ENCODE measurements at places on chromosomes 3 and 15.

DNA sequence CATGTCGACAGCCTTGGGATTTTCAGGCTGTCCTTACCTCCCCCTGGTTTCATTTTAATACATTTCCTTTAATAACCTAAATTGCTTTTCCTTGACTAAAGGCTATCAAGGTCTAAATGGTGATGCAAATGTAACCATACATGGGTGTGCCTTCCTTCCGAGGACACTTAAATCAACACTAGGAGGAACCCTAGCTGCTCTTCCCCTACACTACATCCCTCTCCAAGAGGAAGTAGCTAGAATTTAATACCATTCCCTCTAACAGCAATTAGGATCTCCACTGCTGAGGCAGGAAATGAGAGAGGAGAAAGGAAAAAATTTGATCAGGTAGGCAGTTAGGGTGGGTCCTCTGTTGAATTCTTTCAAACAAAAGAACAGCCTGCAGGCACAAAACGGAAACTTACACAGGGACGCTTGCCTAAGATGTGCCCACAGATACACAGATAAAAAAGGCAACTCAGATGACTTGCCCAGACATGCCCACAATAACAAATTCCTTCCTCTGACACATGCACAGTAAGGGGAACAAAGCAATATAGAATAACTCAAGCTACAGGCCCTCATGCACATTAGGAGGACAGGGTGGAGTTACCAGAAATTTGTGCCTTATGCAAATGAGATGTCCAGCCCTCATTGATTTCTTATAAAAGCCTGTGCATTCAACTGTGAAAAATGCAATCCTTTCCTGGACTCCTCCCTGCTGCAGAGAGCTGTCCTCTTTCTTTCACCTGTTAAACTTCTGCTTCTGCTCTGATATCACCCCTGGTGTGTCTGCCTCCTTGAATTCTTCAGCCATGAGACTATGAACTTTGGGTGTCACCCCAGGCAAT is 1024.4 kb upstream of the CADM2 start:
- no peak for DNase-seq

GRCh38 chr3:54538346-54538745 is 389.5 kb downstream of the LRTM1 start:
- no peak for DNase-seq

DNA sequence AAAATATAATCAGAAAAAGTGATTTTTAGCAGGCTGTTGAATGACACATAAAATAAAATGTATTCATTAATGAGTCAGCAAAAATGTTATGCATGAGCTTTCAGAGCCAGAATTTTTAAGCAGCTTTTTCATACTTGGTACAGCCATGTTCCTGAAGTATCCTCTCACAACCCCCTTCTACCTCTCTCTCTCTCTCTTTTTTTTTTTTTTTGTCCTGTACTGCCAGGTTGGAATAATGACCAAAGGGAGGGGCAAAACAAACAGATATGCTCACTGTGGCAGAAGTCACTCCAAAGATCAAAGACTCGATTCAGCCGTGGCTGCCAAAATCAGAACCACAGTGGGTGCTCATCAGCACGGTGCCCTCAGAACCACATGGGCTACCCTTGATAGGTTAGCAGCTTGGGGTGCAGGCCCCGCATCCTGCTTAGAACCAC is 383.0 kb downstream of the ZBTB20 start:
- DNase-seq = no peak

- peak; percentile 68 for DNase-seq
Measured at GRCh38 chr15:82849556-82850512, 40.4 kb downstream of the WHAMM start.

DNA sequence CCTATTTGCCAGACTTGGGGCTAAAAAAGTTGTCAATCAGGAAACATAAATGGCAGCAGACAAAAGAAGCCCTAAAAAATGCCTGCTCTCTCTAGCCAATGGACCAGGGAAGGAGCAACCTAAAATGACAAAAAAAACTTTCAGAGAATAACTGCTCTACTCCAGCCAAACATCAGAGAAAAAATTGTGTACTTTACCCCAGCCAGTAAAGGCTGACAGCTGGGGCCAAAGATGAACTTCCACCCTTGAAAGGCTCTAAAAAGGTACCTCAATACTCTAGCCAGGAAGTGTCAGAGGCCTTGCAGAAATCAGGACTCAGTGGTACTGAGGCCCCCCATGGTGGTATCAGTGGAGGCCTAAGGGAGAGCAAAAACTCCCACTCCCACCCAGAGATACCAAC is 18.4 kb downstream of the C3orf70 start:
- no peak for DNase-seq

DNA sequence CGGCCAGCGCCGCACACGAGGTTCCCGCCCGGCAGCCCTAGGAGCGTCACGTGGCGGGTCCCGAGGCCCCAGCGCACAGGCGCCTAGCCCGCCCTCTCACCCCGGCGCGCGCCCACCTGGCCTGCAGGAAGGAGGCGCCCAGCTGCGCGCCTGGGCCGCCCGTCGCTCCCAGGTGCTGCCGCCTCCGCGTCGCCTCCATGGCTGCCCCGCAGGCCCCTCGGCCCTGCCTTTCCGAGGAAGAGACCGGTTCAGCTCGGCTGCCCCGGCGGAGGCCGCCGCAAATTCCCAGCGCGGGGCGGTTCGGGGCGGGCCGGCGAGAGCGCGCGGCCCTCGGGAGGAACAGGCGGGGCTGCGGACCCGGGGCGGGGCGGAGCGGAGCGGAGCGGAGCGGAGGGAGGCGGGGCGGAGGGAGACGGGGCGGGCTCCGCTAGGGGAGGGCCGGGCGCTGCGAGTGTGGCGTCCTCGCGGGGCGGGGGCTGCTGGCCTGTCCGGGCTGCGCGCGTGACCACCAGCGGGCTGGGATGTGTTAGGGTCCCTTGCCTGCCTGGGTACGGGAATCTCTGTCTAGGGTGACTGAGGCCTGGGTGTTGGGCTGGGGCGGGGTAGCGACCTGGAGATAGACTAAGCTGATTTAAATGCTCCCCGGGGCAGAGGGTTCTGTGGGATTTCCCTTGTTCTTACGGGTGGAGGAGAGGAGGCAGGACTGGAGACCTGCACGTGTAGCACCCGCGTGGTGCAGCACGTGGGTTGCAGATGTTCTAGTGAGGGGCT is at the start of gene CLN6:
Gene CLN6 (minus strand): TSS at position 343 of the 771 bp plus-strand sequence. CDS start 144 bp downstream, at position 199.
- DNase-seq = peak; percentile 84

DNA sequence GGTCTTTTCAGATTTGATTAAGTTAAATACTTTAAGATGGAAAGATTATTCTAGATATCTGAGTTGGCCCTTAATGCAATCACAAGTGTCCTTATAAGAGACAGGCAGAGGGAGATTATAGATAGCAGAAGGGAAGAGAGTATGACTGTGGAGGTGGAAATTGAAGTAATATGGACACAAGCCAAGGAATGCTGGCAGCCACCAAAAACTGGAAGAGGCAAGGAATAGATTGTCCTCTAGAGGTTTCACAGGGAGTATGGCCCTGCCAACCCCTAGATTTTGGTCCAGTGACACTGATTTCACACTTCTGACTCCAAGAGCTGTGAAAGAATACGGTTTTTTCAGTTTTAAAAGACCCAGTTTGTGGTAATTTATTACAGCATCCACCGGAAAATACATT is 1498.7 kb upstream of the CADM2 start:
- no peak for DNase-seq

GRCh38 chr15:80052597-80053304 is 6.7 kb upstream of the ZFAND6 start:
- DNase-seq = no peak

GRCh38 chr15:31050953-31051352 is 50.6 kb downstream of the TRPM1 start:
- DNase-seq = no peak

- no peak for DNase-seq
Measured at GRCh38 chr3:156605686-156606605, 51.0 kb upstream of the SSR3 start.

DNA sequence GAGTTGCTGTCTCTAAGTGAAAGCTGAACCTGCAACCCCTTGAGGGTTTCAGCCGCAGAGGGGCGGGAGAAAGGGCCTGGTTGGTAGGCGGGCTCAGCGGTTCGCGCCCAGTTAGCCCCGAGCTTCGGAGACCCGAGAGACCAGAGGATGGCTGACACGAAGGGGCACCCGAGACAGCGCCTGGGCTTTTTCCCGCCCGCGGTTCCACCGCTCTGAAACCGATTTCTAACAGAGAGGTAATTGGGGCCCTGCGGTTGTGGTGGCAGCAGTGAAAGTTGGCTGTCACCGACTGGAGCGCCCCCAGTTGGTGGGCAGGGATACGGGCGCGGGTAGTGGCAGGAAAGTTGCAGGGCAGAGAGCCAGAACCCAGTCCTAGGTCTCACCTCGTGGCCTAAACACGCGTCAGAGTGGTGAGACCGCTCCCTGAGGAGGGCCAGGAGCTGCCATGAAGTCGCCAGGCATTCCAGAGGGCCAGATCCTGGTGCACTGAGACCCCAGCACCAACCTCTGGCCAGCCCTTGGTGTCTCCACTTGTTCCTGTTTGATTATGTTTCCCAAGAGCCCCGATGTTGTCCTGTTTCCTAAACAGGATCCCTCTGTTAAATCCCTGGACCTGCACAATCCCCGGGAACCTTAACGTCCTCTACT is 625 bp upstream of the ELL3 start:
- peak; percentile 93 for DNase-seq

DNA sequence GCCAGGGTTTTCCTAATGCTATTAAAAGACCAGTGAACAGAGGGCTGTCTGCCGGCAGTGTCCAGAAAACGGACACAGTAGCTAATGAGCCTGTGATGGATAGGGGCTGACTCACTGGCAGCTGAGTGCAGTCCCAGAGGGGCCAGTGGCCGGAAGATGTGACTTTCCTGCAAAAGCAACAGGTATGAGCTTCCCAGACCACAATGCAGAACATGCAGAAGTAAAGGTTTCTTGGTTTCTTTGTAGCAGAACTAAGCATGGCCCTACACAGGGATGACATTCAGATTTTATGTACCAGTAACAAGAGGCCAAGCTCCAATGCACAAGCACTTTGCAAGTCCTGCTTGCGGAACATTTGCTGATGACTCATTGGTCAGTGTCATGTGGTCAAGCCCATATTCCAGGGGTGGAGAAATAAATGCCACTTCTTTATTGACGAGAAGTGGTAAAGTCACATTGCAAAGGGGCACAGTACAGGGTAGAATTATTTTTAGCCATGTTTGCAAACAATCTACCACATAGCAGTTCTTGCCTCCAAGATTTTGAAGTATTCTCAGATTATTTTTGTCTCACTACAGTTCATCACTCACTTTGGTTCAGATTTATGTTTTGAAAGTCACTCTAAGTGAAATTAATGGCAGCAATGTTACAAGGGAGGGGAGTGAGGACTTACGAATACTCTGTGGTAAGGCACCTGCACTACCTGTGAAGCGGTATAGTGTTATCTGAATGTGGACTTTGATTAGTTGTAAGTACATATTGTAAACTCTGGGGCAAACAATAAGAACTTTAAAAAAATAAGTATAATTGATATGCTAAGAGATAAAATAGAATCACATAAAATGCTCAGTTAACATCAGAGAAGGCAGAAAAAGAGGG is 263.3 kb downstream of the ABHD5 start:
- DNase-seq = no peak

DNA sequence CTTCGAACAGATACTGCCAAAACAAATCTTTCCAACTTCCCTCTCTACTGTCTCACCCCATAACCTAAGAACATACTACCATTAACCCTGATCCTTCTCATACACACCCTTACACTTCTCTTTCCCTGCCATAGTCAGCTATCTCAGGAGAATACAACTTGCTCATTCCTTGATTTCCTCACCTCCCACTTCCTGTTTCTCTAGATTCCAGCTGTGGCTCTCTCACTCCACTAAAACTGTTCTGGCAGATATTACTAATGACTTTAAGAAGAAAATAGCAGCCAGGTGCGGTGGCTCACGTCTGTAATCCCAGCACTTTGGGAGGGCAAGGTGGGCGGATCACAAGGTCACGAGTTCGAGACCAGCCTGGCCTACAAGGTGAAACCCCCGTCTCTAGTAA is 4.6 kb downstream of the LSG1 start:
- no peak for DNase-seq

- DNase-seq = no peak
Measured at GRCh38 chr3:105051972-105052371, 314.7 kb upstream of the ALCAM start.

DNA sequence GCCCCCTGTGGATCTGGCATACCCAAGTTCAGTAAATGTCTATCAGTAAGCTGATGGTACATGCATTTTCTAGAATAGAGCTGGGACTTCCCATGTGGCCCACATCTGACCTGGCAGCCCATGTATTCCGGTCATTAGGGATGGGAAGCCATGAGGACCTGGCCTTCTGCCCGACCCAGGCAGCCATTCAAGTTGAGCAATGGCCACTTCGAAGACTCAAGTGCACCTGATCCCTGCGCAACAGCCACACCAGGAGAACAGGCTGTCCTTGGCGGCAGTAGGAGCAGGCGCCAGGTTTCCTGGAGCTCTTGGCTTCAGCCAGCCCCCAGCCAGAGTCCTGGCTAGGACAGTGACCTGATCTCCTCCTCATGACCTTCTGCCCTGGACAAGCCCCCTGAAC is 14.6 kb downstream of the HEMK1 start:
- DNase-seq = peak; percentile 28

- no peak for DNase-seq
Measured at GRCh38 chr3:195352895-195353488, 82.0 kb upstream of the XXYLT1 start.

GRCh38 chr3:16127249-16127648 is 47.2 kb upstream of the GALNT15 start:
- DNase-seq = no peak

- no peak for DNase-seq
Measured at GRCh38 chr15:97078591-97078990, 748.1 kb downstream of the NR2F2 start.

DNA sequence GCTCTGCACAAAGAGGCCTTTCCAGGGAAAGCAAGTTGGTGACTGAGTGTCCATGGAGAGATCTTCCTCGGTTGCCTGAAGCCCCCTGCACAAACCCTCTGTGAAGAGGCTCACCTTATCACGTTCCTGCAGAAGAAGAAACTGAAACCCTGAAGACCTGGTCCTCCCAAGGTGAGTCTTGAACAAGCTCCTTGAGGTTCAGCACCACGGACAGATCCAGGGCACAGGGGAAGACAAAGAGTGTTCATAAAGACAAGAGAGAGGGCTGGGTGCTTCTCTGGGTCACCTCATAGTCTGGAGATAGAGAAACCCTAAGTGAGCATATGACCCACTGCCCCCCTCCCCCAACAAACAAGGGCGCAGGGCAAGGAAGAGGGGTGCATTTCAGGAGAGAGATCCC is 21.7 kb upstream of the TBC1D21 start:
- peak; percentile 64 for DNase-seq
